ENCODE measurements at places on chromosomes 1 and 21.

DNA sequence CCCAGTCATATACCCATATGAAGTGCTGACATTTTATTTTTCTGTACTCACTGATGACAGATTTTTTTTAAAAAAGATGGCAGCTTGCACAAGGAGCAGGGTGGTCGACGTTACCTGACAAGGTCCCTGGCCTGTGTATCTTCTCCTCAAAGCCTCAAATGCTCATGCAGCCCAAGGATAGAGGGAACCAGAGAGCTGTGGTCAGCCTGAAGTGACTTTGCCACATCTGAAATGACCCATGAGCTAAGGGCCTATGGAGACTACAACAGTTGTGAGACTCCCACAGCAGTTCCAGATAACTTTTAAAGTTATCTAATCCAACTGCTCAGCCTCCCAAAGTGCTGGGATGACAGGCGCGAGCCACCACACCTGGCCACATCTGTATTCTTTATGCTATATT lies 131.1 kb downstream of the GLUL start:
- no peak for DNase-seq

DNA sequence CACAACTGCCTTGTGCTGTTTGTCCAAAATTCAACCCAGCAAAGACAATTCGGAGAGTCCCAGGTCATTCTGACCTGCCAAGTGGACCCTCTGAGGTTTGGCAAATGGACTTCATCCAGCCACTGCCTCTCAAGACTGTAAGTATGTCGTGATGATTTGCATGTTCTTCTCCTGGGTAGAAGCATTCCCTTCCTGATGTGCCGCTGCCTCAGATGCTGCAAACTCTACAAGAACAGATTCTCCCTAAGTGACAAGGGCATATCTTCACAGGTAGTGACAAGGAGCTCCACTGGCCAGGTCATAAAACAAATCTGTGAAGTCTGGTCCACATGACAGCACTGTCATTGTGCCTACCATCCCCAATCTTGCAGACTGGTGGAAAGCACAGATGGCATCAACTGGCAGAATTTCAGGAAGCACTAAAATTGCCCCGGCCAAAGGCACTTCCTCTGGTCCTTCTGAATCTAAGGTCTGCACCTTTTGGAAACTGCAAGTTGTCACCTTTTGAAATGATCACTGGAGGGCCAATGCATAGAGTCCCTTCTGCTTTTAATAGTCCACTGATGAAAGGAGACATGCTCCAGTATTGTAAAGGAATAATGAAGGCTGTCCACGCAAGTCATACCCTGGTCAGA lies 27.4 kb downstream of the POFUT2 start:
- no peak for DNase-seq

- peak; percentile 51 for DNase-seq
Observed at GRCh38 chr1:156676820-156677615, at the start of gene NES. NES (minus strand) TSS chr1:156677407; CDS start chr1:156677264, 143 bp downstream.

- DNase-seq = peak; percentile 75
Observed at GRCh38 chr21:46153247-46154154, 1.9 kb downstream of the FTCD start.

- no peak for DNase-seq
Observed at GRCh38 chr1:7046891-7047290, 261.6 kb downstream of the CAMTA1 start.

- no peak for DNase-seq
Observed at GRCh38 chr1:209455661-209456358, 127.7 kb upstream of the CAMK1G start.

- no peak for DNase-seq
Observed at GRCh38 chr21:21737186-21737585, 739.0 kb downstream of the NCAM2 start.

GRCh38 chr1:100404821-100405220 lies 52.5 kb downstream of the CDC14A start:
- DNase-seq = peak; percentile 10

- no peak for DNase-seq
Observed at GRCh38 chr1:112893288-112894009, 62.5 kb downstream of the SLC16A1 start.

DNA sequence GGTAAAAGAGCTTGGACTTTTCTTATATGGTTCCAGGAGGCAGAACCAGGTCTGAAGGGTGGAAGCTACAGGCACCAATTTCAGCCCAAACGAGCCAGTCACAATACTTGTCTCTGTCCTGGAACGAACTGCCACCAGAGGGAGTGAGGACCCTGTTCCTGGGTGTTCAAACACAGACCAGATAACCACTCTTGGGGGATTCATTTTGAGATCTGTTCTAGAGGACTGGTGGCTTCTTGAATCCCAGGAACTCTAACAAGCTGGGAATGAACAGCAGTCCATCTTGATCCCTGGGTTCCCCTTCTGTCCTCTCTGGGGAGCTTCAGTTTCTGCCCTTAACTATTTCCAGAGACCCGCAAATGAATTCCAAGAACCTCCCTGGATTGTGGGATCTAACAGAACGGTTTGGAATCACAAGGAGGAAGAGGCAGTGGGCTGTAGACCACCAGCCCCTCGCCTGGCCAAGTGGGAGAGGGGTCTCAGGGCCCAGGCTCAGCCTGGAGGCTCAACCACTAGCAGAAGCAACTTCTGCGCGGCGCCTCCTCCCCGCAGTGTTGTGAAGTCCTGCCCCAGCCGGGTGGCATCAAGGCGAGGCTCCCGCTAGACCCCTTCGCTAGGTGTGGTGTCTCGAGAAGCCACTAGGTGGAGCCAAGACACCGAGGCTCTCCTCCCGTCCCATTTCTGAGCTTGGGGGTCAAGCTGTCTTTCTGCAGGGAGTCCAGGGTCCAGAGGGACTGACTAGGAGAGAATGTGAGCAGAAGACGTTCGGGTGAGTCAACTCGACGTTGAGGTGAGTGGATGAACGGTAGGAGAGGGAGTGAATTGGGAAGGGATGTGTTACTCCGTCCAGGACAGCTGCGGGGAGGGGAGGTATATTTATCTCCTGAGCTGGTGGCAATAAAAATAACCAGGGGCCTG lies 12.1 kb upstream of the NES start:
- peak; percentile 89 for DNase-seq

GRCh38 chr1:89720839-89721238 lies 87.9 kb downstream of the LRRC8C start:
- no peak for DNase-seq

GRCh38 chr21:43312011-43312410 lies 114.9 kb downstream of the SIK1 start:
- no peak for DNase-seq

DNA sequence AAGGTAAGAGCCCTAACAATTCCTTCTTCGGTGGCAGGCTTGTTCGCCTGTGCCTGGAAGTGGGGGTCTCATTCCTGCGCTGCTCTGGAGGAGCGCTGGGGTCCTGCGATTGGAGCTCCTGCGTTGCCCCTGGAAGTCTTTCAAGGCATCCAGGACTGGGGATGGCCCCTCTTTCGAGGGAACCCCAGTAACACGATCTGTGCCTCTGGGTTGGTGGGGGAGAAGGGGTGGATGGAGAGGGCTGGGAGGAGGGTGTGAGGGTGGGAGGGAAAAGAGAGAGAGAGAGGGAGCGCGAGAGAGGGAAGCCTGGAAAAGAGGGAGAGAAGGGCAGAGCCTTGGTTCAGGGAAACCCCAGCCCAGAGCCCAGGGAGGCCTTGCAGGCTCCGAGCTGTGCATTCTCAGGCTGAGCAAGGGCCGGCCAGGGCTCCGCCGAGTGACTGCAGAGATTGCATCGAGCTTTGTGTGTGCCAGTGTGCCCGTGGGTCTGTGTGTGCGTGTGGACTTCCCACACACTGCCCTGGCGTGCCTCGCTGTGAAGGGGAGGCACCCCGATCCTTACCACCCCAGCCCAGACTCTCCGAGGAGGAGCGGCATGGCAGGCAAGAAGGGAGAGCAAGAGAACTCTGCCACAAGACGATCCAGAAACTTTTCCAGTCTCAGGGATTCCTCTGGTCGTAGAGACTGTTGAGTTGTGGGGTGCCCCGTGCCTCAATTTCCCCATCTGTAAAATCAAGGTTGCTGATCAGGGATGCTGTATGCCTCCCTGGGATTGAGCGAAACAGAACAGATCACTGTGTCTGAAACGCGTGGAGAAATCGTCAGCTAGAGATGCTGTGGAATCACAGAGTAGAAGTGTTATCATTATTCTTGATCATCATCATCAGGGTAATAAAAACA lies 619 bp downstream of the BCL9 start:
- DNase-seq = peak; percentile 11

DNA sequence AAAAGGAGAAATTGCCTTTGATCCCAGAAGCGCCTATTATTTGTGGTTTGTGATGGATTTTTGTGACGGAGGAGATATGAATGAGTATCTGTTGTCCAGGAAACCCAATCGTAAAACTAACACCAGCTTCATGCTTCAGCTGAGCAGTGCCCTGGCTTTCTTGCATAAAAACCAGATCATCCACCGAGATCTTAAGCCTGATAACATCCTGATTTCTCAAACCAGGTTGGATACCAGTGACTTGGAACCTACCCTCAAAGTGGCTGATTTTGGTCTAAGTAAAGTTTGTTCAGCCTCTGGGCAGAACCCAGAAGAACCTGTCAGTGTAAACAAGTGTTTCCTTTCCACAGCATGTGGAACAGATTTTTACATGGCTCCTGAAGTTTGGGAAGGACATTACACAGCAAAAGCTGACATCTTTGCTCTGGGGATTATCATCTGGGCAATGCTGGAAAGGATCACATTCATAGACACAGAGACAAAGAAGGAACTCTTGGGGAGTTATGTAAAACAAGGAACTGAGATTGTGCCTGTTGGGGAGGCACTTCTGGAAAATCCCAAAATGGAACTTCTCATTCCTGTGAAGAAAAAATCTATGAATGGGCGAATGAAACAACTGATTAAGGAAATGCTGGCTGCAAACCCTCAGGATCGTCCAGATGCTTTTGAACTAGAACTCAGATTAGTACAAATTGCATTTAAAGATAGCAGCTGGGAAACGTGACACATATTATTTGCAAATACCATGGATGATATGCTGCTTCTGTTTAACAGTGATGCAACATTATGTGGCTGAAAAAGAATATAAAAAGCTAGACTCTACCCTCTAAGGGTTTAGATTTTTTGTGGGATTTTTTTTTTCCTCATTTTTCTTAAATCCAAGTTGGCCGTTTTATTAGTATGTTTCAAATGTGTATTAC lies 10.5 kb downstream of the PDIK1L start:
- DNase-seq = no peak

GRCh38 chr1:161069731-161070270 lies at the start of gene ARHGAP30:
ARHGAP30 (minus strand) TSS chr1:161069891; CDS start chr1:161069624, 267 bp downstream.
- DNase-seq = no peak

GRCh38 chr1:117561071-117561470 lies 44.8 kb upstream of the TENT5C start:
- no peak for DNase-seq

GRCh38 chr1:200437556-200438203 lies 27.8 kb upstream of the ZNF281 start:
- DNase-seq = no peak
